ENCODE measurements at places on chromosomes 11 and 22.
A peak's percentile ranks its signal among the peaks of the same experiment; 100 is the strongest.

DNA sequence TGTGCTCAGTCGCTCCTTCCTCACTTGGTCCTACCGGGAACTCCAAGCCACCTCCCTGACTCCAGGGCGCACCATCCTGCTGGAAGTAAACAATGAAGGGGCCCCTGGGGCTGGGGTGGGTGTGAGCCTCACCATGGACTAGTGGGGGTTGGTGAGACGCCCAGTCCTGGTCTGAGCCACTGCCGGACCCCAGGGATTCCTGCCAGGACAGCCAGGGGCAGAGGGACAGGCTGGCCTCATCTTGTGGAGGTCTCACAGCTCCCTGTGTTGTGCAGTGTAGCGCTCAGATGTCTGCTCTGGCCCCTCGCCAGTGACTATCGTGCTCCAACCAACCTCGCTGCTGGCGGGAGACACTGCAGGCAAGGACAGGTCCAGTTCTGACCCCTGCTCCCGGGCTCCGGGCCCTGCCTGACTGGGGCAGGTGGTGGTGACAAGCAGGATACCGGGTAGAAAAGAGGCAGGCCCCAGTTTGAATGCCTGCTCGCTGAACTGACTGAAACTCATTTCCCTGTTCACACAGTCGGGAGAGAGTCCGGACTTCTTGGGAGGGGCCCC, 1021.4 kb downstream of the BRD1 start:
- no peak for DNase-seq

- peak; percentile 40 for DNase-seq
Measured at GRCh38 chr11:69950120-69950519, 128.0 kb upstream of the ANO1 start.

DNA sequence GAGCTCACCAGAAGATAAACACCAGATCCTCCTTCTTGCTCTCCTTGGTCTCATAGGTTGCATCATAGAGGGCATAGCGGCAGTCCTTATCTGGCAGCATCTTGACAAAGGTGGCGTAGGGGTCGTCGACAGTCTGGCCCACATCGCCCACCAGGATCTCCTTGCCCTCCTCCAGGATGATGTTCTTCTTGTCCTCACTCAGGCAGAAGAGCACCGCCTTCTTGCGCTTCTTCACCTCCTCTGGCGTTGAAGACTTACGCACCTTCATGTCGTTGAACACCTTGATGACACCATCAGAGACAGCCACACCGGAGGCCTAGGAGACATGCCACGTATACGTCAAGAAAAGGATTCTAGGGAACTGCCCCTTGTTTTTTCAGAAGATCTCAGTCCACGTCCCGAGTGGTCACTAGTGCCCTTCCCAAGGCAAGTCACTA, 2.0 kb downstream of the CFL1 start:
- peak; percentile 39 for DNase-seq

DNA sequence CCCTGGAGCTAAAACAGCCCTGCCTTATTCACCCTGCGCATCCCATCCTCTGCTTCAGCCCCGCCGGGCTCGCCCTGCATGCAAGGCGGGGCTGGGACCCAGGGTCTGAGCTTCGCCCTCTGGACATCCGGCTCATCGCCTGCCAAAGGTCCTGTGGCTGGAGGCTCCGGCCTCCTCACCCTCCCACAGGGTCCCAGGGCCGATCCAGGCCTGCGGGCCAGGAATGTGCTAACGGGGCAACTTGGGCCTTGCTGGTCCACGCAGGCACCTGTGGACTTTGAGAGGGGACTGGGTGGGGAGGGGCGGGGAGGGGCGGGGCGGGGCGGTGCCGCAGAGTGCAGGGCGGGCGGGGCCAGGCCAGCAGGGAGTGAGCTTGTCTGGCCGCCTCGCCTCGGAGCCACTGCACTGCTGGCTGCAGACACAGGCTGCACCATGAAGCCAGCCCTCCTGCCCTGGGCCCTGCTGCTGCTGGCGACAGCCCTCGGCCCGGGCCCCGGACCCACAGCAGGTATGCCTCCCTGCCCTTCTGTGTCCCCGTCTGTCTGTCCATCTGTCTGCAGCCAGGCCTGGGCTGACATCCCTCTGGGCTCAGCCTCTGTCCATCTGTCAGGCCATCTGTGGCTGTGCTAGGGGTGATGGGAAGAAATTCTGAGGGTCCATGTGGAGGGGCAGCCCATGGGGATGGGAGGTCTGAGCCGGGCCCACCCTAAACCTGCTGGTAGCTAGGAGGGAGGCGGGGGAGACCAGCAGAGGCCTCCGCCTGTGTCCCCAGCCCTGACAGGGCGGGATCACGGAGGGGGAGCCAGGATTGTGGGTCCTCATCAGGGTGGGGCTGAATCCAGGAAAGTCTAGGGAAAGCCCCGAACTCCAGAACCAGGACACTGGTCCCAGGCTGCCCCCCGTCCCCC, at the start of gene SUSD2:
Gene SUSD2, plus strand, starts transcription at position 400 of the 908 bp plus-strand sequence. Its CDS starts 33 bp downstream, at position 433.
- peak; percentile 82 for DNase-seq

- DNase-seq = no peak
Measured at GRCh38 chr11:77611921-77612320, 22.2 kb downstream of the AQP11 start.

DNA sequence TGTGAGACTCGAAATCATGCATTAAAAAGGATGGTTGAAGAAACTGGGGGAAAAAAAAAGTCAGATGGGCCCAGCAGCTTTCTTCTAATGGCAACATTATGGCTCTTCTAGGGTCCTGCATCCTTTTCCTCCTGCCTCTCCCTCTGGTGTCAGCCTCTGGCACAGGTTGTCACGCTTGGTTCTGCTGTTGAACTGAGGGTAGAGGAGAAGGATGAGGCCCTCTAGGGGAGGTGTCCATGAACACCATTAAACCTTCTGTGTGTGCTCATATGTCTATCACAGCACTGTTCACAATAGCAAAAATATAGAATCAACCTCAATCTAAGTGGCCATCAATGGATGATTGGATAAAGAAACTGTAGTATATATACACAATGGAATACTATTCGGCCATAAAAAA, 36.0 kb downstream of the BUD13 start:
- DNase-seq = no peak

DNA sequence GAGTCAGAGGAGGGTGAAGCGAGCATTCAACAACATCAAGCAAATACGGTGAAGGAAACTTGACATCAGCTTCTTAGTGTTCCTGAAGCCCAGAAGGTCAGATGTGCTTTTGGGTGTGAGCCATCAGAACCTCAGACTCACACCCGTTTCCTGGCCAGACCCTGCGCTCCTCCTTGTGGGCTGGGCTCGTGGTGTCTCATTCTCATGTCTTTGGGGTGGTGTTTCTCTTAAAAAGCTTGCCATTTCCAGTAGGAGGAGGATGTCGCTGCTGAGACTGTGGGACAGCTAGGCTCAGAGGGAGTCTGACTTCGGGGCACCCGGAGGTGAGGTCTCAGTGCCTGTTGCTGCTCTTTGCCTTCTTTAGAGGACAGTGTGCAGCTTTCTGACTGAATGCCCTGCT, 24.2 kb downstream of the PPFIBP2 start:
- DNase-seq = no peak

GRCh38 chr11:102158164-102158735, 48.0 kb downstream of the YAP1 start:
- DNase-seq = no peak

GRCh38 chr22:36912694-36913426, 568 bp upstream of the CSF2RB start:
- DNase-seq = no peak

GRCh38 chr11:60700689-60701468, 1.5 kb downstream of the MS4A8 start:
- DNase-seq = no peak

- no peak for DNase-seq
Measured at GRCh38 chr11:82599836-82600235, 133.8 kb downstream of the FAM181B start.

DNA sequence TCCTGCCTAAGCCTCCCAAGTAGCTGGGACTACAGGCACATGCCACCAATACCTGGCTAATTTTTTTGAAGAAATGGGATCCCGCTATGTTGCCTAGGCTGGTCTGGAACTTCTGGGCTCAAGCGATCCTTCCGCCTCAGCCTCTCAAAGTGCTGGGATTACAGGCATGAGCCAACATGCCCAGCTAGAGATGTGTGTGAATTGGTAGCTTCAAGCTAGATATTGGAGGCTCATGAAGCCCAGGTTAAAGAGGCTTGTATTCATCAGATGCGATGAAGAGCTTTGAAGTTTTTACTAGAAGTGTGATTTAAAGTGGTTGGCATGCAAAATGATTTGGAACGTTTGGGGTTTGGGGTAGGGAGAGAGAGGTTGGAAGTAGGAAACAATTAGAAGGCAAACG, 19.6 kb downstream of the NF2 start:
- DNase-seq = no peak

GRCh38 chr22:25697181-25697664, 44.8 kb upstream of the MYO18B start:
- no peak for DNase-seq

DNA sequence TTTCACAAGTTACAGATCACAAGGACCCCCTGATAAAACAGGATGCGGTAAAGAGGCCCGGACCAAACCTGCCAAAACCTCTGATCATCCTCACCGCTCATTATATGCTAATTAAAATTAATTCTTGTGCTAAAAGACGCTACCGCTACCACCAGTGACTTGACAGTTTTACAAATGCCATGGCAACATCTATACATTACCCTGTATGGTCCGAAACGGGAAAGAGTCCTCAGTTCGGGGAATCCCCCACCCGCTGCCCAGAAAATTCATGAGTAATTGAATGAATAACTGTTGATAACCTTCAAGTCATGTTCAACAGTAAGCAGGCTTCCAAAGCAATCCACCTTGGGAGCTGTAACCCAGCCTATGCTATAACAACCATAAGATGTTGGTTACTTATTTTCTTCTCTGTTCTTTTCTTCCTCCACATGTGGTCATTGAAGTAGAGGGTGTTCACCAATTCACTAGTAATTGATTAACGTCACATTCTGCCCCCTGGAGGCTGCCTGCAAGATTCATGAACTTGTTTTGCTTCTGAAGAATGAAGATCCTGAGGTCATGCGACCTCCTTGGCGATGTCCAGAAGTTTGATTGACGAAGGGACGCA, 20.6 kb downstream of the APOBEC3H start:
- DNase-seq = peak; percentile 22

GRCh38 chr11:2726964-2727363, 27.2 kb upstream of the KCNQ1OT1 start:
- no peak for DNase-seq

Data from aorta (tissue), 5 donors.